ENCODE measurements at places on chromosomes 3 and 15.

DNA sequence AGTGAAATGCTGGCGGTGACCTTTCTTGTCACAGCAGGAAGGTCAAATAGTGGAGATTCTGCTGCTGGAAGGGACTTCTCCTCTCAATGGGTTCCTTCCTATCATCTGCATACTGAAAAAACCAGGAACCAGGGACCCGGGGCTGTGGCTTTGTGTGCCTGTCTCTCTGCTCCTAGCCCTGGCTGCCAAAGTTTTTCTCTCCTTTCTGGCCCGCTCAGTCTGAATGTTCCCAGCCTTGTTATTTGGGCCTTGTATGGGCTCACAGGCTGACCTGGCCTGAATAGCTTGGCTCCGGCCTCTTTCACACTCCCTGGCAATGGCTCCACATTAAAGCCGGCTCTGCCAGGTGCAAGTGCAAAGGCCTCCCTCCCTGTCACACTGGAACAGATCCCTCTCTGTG is 94.7 kb downstream of the LRIG1 start:
- peak; percentile 76 for DNase-seq

DNA sequence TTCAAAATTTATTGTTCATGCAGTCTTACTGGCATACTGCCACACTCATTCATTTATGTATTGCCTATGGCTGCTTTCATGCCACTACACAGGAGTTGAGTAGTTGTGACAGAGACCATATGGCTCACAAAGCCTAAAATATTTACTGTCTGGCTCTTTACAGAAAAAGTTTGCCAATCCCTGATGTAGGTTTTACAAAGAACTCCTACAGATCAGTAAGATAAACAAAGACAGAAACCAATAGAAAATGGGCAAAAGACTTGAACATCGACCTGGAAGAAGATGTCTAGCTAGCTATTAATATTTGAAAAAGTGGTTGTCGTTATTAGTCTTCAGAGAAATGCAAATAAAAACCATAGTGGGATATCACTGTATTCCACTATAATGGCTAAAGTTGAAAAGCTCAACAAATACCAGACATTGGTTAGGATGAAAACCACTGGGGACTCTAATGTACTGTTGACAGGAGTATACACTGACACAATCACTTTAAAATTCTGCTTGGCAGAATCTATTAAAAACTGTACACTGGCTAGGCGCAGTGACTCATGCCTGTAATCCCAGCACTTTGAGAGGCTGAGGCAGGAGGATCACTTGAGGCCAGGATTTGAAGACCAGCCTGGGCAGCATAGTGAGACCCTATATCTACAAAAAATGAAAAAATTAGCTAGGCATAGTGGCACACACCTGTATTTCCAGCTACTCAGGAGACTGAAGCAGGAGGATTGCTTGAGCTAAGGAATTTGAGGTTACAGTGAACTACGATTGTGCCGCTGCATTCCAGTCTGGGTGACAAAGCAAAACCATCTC is 87.7 kb downstream of the NEO1 start:
- DNase-seq = no peak

DNA sequence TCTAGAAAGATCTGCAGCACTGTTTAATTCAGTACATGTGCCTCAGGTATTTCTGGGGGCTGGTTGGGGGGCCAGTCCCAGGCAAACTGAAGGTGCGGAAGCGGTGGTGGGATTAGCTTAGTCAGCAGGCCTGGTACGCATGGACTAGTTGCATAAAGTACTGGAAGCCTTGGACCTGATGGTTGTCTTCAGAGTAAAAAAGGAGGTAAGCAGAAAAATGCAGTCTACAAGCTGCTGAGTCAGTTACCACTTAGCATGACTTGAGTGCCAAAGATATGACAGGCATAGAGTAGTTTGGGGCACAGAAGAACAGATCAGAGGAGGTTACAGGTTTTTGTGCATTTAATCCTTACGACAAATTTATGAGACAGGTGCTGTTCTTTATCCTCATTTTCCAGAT is 19.9 kb upstream of the GOLGA8J start:
- no peak for DNase-seq

- no peak for DNase-seq
Observed at GRCh38 chr3:115217292-115217677, 70.2 kb upstream of the ZBTB20 start.

DNA sequence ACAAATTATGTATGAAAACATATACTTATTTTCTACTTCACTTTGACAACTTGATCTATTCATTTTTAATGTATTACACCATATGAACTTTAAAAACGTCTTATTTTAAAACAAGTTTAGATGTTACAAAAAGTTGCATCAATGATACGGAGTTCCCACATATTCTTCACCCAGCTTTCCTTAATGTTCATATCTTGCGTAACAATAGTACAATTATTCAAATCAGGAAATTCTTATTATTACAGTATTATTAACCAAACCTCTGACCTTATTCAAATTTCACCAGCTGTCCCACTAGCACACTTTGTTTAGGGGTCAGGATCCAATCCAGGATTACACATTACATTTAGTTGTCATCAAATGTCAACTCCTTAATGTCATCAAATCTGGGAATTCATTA is 12.9 kb upstream of the XRN1 start:
- DNase-seq = no peak

DNA sequence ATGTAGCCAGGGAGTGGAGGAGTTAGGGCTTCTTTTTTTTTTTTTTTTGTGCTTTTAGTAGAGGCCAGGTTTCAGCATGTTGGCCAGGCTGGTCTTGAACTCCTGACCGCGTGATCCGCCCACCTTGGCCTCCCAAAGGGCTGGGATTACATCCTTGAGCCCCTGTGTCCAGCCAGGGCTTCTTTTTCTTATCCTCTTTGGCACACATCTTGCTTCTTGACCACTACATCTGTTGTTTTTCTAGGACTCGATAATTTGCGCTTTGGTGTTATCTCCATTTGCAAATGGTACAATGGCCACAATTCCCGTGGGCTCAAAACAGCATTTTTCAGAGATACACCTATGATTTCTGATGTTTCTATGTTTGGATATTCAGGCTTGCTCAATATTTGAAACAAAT is 4.2 kb downstream of the SKIL start:
- DNase-seq = no peak

DNA sequence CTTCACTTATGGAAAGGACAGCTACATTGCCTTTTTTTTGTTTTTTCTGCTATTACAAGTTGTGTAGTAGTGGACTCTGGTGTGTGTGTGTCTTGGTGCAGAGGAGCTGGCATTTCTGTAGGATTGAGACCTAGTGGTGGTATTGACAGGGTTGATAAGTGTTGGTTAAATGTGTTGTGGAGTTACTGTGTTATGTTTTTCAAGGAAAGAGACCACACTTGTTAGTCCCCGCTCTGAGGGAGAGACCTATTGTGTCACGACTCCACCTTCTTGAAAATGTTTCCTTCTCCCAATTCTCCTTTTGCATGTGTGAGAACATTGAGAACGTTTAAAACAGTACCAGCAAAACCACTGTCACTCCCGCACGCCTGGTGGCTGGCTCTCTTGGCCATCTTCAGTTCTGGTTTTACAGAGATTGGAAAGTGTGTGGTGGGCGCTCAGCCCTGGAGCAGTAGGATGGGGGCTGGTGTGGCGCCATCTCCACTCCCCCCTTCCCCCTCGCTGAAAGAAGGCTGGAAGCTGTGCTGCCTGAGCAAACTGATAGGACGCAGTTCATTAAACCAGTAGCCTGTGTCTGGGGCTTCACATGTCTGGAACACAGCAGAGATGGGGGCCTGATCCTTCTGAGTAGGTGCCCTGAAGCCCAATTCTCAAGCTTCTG is 5.5 kb downstream of the KLF13 start:
- no peak for DNase-seq

DNA sequence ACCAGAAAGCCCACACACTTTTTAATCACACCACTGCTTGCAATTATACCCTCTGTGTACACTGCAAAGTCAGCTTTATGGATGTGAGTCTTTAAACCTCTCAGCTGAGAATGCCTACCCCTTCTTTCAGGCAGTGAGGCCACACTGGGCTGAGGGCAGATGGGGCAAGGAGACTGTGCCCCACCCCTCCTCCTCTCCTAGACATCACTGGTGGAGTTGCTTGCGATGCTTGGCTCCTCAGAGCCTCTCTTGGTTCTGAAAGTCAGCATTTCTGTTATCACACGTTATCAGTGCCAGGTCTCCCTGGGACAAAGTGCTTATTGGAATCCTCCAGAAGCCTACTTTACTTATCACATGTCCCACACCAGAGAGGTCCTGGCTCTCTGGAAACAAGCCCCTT is 128.2 kb downstream of the ZNF621 start:
- DNase-seq = no peak

- no peak for DNase-seq
Observed at GRCh38 chr3:58531956-58532355, 5.0 kb downstream of the ACOX2 start.

DNA sequence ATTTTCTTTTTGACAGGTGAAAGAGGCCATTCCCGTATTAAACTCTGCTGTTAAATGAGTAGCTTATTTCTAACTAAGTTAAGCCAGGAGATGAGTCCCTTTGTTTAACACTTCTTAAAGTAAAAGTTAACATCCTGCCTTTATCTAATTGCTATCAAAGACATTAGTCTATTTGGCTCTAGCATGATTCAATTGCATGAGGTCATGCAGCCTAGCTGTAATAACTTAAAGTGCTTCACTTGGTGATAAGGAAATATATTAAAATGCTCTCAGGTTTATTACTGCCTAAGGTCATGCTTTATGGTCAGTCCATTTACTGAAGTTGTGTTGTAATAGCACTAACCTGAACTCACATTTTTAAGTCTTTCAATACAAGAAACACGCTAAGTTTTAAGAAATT is 82.3 kb upstream of the MLF1 start:
- DNase-seq = no peak

- no peak for DNase-seq
Observed at GRCh38 chr3:125436921-125437320, 61.8 kb upstream of the ZNF148 start.

- DNase-seq = no peak
Observed at GRCh38 chr3:50676031-50676705, 1.4 kb downstream of the DOCK3 start.

DNA sequence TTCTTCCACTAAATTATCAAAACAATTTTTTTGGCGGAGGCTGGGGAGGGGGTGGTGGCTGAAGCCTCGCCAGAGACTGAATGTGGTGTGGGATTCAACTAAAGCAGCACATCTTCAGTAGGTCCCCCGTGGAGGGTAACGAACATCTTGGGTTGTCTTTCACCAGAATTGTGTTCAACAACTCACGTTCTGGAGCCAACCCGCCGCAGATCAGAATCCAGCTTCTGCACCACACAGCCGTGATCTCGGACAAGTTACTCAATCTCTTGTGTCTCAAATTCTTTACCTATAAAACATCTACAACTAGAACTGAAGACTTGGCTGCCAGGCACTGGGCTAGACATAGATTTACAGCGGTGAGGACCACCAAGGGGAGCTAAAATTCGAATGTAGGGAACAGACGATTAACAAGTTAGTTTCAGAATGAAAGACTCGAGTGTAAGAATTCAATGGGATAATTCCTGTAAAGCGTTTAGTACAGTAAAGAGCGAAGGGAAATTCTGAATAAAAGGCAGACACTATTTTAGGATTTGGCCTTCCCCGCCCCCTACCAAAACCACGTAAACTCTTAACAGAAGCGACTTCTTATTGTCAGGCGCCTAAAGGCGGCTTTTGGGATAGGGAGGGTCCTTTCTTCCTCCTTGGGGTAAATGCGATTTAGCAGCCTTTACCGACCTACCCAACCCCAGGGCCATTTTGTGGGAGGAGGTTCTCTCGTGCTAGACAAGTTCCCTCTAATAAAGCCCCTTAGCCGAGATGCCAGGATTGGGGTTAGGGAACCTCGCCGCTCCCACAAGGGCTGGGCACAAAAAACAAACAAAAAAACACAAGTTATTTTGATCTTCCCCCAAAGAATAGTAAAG is 697 bp upstream of the RAB5A start:
- DNase-seq = peak; percentile 11

- no peak for DNase-seq
Observed at GRCh38 chr3:115322901-115323300, 175.8 kb upstream of the ZBTB20 start.

DNA sequence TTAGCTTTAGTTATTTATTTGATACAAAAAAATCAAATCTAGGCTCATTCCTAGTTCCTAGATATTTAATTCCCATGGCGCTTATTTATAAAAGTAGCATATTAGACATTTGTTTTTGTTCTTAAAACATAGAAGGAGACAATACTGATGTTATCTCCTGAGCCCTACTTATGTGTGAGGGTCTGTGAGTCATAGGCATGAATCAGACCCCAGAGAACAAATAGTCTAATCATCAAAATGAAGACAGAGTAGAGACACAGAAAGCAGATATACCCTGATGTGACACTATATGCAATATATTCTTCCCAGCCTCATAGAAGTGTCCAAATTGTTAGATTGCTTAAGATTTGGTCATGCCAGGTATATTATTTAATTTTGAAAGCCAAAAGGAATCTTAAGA is 44.9 kb downstream of the PEX5L start:
- DNase-seq = no peak

DNA sequence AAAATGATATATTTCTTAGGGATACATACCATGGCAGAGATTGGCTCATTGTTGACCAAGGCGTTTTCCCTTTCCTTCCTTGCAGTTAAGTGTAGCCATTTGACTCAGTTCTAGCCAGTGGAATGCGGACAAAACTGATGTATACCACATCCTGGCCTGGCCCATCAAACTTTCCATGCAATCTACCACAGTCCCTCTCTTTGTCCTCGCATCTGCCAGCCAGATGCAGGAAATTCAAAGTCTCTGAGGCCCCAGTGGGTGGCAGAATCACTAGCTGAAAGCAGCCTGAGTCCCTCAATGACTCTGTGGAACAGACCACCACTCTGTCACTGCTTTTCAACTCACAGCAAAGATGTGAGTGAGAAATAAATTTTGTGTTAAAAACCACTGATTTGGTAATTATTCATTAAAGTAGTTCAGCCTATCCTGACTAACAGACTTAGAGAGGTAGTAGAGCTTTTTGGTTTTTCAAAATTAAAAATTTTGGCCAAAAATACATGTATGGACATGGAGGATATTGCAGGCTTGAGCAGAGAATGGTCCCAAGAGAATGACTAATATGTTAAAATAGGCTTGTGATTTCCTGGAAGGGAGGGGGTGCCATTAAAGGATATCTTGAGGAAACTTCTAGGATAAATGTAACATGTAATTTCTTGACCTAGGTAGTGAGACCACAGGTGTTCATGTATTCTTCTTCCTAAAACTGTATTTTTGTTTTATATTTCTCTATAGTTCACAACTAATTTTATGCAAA is 10.9 kb downstream of the LRRFIP2 start:
- DNase-seq = no peak

GRCh38 chr3:88168171-88168570 is 18.4 kb downstream of the C3orf38 start:
- no peak for DNase-seq

DNA sequence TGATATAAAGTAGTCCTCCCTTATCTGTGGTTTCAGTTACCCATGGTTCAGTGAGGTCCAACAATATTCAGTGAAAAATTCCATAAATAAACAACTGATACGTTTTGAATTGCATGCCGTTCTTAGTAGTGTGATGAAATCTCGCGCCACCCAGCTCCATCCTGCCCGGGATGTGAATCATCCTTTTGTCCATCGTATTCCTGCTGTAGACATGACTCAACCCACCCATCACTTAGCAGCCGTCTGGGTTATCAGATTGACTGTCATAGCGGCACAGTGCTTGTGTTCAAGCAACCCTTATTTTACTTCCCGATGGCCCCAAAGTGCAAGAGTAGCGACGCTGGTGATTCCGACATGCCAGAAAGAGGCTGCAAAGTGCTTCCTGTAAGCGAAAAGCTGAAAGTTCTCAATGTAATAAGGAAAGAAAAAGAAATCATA is 48.0 kb upstream of the MEX3B start:
- no peak for DNase-seq

GRCh38 chr15:49693498-49693897 is 72.7 kb downstream of the DTWD1 start:
- DNase-seq = no peak
